Fibroblast of skin of left biceps (primary cell): ENCODE measurements at places on chromosomes 5 and 9.

- DNase-seq = no peak
Observed at GRCh38 chr5:131324303-131324702, 60.5 kb downstream of the CDC42SE2 start.

DNA sequence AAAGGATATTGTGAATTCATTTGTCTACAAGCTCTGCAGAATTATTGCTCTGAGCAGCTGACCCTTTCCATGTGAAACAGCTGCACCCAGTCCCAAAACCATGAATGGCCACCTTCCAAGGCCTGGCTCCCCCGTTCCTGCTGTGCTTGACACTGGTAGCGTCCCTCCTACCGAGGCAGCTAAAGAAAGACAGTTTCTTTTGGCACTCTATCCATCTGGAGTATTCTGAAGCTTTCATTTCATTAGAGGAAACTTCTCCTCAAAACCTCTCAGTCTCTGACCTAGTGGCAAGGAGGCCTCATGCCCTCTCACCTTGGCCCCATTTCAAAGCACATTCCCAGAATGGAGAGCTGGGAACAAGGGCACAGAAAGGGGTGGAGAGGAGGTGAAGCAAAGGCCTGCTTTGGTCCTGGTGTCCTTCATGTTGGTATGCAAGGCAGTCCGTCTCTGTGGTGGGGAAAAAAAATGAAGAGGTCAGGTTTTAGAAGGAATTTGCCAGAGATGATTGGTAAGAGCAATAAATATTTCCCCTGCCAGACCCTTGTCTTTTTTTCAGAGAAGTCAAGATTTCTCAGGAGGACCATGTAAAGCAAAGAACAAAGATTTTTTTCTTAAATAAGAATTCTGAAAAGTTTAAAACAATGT is 232.0 kb downstream of the RFK start:
- DNase-seq = no peak

- DNase-seq = peak; percentile 64
Observed at GRCh38 chr5:54758038-54758437, 227.4 kb downstream of the ESM1 start.

DNA sequence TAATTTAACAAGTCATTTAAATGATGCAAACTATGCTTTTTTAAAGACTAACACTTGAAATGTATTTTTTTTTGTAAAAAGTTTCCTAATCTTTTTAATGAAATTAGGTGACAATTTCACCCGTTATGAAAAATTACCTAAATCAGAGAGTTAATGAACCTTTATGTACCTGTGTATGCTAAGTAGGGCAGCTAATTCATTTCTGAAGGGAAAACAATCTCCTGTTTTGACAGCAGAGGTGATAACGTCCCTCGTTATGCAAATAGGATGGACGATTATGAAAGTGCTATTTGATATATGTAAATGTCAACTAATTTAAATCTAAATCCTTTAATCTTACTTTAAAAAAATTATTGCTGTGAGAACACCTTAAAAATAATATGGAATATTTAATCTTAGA is 58.8 kb downstream of the MEF2C start:
- no peak for DNase-seq

DNA sequence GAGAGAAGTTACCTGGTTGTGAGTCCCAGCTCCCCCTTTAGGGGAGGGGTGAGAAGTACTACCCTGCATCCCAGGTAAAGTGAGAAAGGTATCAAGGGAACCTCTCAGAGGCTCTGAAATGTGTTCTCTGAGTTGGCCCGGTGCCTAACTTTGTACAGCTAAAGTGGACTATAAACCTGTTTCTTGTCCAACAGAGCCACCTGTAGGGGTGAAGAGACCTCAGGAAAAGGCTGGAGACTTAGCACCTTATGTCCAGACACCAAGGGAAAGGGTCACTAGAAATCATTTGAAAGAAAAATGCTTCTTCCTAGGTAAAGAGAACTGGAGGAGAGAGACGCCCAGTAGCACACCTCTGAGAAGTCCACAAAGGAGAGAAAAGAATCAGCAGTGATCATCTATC is 108.3 kb upstream of the KIF2A start:
- DNase-seq = no peak

DNA sequence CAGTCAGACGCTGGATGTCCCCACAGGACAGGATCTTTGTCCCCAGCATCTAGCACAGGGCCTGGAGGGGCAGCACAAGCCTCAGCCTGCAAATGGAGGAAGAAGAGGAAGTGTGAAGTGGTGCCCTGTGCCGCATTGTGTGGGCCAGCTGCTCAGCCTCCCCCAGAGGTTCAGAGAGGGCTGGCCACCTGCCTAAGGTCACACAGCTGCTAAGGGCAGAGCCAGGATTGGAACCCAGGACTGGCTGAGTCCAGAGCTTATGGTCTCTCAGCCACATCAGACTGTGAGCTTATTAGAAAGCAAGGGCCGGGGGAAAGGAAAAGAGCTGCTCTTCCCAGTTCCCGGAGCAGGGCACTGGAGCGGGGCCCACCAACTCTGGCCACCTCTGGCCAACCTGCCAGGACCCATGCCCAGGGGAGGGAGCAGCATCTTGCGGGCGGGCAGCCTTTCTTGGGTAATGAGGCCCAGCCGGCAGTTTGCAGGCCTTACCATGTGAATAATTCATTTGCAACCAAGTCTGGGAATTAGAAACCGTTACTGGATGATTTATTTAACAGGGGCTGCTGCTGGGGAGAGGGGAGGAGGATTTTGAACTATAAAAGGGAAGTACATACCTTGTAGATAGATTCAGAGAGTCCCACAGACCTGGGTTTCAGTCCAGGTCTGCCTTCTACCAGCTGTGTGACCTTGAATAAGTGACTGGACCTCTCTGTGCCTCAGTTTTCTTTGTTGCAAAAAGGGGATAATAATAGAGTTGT is 11.6 kb upstream of the CRB2 start:
- no peak for DNase-seq

GRCh38 chr5:143898381-143898780 is 86.4 kb downstream of the HMHB1 start:
- DNase-seq = no peak

GRCh38 chr9:79741381-79741780 is 169.6 kb downstream of the TLE4 start:
- DNase-seq = no peak
